ENCODE measurements at places on chromosomes 5 and 9. TPM values are rescaled to one million over a fixed set of nuclear protein-coding genes. Genes with fewer than 3 reads are reported as not detected.

HAVCR2 gene
- 10.6 TPM for total RNA-seq

NRARP gene
- 3.2 TPM for total RNA-seq

NR6A1 gene
- total RNA-seq, result 2.8 TPM

GLDC gene
- total RNA-seq, result 20.3 TPM

OR13C9 gene
- not detected for total RNA-seq

MEIKIN gene
- total RNA-seq, result 1.9 TPM

NR5A1 gene
- total RNA-seq, result 0.11 TPM

C9orf152 gene
- not detected for total RNA-seq

CCL27 gene
- not detected for total RNA-seq

TRPM3 gene
- 198 TPM for total RNA-seq

IRX4 gene
- total RNA-seq, result 0.06 TPM

ZNF454 gene
- total RNA-seq, result 7.7 TPM

STPG3 gene
- total RNA-seq, result not detected

BTNL8 gene
- 0.11 TPM for total RNA-seq

SPINK4 gene
- total RNA-seq, result not detected

KIF4B gene
- 0.20 TPM for total RNA-seq

CER1 gene
- total RNA-seq, result 0.79 TPM

AGGF1 gene
- 28.7 TPM for total RNA-seq

HACD4 gene
- total RNA-seq, result 3.7 TPM

GRM6 gene
- under 0.01 TPM for total RNA-seq

CREBRF gene
- total RNA-seq, result 32.5 TPM

UCK1 gene
- 14.2 TPM for total RNA-seq

SPINK7 gene
- total RNA-seq, result not detected

FAM221B gene
- total RNA-seq, result 0.06 TPM

RNF224 gene
- 0.06 TPM for total RNA-seq

NAA35 gene
- 44.2 TPM for total RNA-seq

PIP5K1B gene
- total RNA-seq, result 16.0 TPM

NAIP gene
- 31.0 TPM for total RNA-seq

DAPK1 gene
- total RNA-seq, result 53.3 TPM

CARTPT gene
- 5.0 TPM for total RNA-seq

TEX48 gene
- total RNA-seq, result not detected
